ENCODE measurements at places on chromosomes 2 and 18. TPM values are rescaled to one million over a fixed set of nuclear protein-coding genes. Genes with fewer than 3 reads are reported as not detected.

COL4A3 gene
- not detected for total RNA-seq

ARL5A gene
- 168 TPM for total RNA-seq

C18orf63 gene
- total RNA-seq, result not detected

MSTN gene
- total RNA-seq, result 0.19 TPM

CDH2 gene
- total RNA-seq, result 4.7 TPM

MAB21L4 gene
- total RNA-seq, result not detected

DPYSL5 gene
- total RNA-seq, result not detected

CIB4 gene
- not detected for total RNA-seq

BOK gene
- 34.8 TPM for total RNA-seq

CXCR4 gene
- total RNA-seq, result 130 TPM

SCG2 gene
- total RNA-seq, result 0.38 TPM

ACKR3 gene
- 26.0 TPM for total RNA-seq

RBM44 gene
- total RNA-seq, result 0.32 TPM

FHOD3 gene
- total RNA-seq, result 0.06 TPM

ST6GAL2 gene
- total RNA-seq, result 0.25 TPM

PDCL3 gene
- total RNA-seq, result 14.9 TPM

PCGF1 gene
- total RNA-seq, result 9.7 TPM

PEX13 gene
- 23.8 TPM for total RNA-seq

ZNF521 gene
- 48.9 TPM for total RNA-seq

CRYGD gene
- total RNA-seq, result not detected

TRPM8 gene
- not detected for total RNA-seq

KLHL29 gene
- total RNA-seq, result 1.3 TPM

ARHGEF4 gene
- total RNA-seq, result 1.0 TPM

TMEM200C gene
- not detected for total RNA-seq

CHRNG gene
- total RNA-seq, result not detected

SERPINB3 gene
- not detected for total RNA-seq

TGFA gene
- 52.2 TPM for total RNA-seq

IL18R1 gene
- 0.82 TPM for total RNA-seq

KCNK3 gene
- not detected for total RNA-seq

CCDC141 gene
- 0.57 TPM for total RNA-seq
